NCI-H524 treated with DMSO at 0.1 percent for 48 hours (cell line): ENCODE measurements at places on chromosomes 2 and 18.

DNA sequence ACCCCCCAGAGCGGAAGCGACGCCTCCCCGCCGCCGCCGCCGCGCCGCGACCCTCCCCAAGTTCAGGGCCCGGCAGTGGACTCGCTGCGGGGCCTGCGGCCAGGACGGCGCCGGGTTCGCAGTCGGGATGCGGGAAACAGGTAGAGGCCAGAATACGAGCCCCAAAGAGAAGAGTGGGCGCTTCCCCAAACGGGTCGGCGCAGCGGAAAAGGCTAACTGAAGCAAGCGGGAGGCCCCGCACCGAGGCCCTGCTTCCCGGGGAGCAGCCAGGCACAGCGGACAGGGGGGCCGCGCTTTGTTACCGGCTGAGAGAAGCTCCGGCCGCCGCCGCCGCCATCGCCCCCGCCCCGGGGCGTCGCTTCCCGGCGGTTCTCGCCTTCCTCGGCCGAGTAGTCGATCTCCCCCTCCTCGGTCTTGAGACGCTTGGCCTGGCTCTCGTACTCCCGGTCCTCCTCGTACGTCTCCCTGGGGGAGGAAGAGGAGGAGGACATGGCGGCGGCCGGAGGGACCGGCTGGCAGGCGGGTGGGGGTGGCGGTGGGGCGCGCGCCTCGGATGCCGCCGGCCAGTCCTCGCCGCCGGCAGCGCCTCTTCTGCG is 494 bp downstream of the HNRNPLL start:
- DNase-seq: no peak

DNA sequence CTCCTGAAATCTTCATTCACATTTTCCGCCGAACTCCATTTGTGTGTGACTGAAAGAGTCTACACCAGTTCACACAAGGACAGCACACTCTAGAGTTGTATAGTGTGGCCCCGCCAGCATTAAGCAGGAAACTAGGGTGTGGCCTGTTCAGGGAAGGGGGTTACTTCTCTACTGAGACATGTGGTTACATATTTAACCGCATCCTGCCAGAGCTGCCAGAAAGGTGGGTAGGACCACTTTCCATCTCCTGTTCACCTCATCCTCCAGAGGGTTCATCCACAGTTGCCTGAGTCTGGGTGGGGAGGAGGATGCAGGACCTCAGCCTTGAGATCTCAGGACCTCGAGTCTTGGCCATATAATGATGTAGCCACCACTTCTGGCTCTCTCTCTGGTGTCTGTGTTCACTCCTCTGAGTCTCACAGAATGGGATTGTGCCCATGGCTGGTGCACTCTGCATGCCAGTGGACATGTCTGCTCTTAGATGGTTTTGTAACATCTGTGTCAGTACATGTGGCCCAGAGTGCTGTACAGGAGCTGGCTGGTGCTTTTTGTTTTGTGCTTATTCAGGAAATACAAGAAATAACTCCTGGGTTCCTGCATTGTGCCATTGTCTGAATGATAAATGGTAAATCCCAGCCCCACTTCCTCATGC is 7.7 kb upstream of the SP140L start:
- DNase-seq: no peak

GRCh38 chr2:3390041-3390440 is 10.5 kb downstream of the TRAPPC12 start:
- no peak for DNase-seq

DNA sequence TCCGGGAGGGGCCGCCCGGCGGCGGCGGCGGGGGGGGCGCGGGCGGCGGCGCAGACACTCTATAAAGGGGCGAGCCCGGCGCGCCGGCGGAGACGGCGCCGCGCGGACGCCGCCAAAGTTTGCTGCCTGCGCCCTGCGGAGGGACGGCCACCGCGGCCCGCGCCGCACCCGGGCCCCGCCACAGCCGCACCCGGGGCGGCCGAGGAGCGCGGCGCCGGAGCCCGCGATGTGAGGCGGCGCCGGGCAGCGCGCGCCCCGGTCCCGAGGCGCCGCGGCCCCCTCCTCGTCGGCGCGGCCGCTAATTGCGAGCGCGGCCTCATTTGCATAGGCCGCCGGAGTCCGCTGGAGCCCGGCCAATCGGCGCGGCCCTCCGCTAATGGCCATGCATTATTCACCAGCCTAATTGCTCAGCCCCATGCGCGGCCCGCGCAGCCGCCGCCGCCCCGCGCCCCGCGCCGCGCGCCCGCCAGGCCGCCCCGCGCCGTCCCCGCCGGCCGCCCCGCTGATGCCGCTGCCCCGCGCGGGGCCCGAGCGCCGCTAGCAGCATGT is at the start of gene SALL3:
TSS of gene SALL3 (plus strand) at position 89 of the 549 bp plus-strand sequence. CDS start at position 546, 457 bp downstream.
- no peak for DNase-seq

DNA sequence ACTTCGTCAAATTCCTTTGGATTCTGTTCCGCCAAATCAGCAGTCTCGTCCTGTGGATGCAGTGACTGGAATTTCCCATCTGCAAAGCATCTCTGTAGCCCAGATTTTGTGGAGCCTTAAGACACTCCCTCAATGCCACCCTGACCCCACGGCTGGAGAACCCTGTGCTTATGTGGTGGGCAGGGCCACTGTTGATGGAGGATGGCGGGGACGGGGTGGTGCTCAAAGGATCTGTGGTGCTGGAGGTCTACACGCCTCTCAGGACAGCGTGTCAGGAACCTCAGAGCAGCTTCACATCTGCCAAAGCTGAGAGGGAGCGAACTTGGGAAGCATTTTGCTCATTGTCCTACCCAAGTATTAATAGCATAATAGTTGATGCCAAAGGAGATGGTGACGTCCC is 200.1 kb downstream of the MGAT5 start:
- no peak for DNase-seq

GRCh38 chr2:65231121-65231520 is 3.5 kb downstream of the ACTR2 start:
- no peak for DNase-seq

DNA sequence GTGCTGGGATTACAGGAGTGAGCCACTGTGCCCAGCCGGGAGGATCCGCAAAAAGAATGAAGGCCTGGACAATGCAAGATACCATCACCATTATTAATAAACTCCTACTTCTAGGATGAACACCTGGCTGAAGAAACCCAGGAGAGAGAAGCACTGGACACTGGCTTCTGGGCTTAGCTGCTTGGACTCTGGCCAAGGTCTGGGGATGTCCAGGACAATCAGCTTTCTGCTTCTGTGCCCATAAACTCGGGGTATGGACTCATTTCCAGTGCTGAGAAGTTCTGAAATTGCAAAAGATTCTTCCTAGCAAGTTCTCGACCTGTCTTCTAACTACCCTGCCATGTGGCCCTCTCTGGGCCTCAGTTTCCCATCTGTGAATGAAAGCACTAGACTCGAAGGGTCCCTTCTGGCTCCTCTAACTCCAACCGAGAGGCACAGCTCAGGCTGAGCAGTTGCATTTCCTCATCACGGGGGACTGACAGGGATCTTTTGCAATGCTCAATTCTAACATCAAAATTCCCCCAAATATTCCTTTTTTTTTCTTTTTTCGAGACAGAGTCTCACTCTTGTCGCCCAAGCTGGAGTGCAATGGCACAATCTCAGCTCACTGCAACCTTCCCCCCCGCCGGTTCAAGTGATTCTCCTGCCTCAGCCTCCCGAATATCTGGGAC is 2.4 kb upstream of the SH2D6 start:
- no peak for DNase-seq

DNA sequence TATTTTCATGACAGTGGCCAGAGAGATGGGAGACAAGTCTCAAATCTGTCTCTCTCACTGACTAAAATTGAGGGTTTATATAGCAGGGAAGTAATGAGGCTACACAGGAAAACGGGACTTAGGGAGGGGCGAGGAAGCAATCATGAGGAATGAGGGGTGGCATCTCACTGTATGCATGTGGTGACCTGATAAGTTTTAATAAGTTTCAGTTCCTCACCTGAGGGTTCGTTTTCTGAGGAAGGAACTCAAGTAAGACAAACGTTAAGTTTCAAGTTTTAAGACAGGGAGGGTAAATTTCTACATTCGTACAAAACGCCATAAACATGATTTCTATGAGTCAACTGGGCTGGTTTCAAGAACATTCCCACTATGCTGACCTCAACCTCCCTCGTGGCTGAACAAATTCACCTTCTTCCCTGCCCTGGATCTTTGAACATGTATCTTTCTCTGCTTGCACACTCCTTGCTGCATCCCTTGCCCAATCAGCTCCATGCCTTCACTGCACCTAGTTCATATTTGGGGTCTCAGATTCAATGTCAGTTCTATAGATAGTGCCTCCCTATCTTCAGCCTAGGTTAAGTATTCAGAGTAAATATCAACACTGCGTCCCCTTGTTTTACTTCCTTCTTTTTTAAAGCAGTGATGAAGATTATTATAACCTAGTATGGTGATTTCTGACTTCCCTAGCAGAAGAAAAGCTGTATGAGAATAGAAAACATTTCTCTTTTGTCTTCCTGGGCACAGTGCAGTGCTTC is 53.3 kb upstream of the CNTNAP5 start:
- DNase-seq: no peak

DNA sequence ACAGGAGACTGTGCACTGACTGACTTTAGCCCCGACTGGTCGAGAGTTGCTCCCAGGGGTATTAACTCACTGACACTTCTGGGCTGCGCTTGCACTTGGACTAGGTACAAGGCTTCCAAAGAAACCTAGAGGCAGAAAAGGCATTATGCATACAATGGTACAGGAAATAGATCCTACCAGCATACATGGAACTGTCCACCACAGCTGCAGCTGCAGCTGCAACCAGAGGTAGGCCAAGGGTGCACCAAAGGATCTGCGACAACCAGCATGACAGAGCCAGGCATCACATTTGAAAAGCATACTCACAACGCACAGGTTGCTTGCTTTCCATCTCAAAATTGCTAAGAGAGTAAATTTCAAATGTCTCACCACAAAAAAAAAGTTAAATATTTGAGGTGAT is 22.6 kb upstream of the PGAP1 start:
- no peak for DNase-seq

GRCh38 chr18:45856531-45856930 is 31.1 kb downstream of the SIGLEC15 start:
- DNase-seq: no peak

DNA sequence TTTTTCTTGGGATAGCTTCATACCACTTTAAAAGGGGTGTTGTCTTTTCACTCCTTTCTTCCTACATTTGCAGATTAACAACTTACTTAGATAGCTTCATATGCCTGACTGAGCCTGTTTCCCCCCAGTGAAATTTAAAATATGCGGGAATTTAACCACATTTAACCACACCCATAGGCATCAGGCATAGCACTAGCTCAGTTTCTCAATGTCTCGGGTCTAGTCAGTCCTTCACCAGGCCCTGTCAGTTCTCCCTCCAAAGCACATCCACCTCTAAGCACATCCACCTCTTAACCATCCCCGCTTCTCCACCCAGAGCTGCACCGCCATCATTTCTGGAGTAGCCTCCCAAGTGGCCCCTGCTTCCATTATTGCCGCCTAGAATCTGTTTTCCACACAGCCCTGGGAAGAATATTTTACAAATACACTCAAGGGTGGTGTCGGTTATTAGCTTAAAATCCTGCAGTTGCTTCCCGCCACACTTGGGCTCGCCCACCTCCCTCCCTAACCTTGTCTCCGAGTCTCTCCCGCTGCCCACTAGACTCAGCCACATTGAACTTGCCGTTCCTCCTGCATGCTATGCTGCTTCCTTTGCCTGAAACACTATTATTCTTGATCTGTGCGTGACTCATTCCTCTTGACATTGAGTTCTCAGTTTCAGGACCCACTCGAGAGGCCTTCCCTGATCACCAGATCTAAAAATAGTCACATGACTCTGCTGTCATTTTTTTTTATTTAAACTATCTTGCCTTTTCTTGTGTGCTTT is 68.3 kb downstream of the SPTBN1 start:
- DNase-seq: no peak

DNA sequence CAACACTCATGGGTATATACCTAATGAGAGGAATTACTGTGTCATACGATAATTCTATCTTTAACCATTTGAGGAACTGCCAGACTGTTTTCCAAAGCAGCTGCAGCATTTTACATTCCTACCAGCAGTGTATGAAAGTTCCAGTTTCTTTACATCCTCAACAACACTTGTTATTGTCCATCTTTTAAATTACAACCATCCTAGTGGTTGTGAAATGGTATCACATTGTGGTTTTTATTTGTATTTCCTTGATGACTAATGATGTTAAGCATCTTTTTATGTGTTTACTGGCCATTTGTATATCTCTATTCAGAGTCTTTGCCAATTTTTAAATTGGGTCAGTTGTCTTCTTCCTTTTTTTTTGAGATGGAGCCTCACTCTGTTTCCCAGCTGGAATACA is 4.0 kb upstream of the CKAP2L start:
- DNase-seq: no peak

- no peak for DNase-seq
Observed at GRCh38 chr18:8769509-8770095, 64.2 kb downstream of the MTCL1 start.

DNA sequence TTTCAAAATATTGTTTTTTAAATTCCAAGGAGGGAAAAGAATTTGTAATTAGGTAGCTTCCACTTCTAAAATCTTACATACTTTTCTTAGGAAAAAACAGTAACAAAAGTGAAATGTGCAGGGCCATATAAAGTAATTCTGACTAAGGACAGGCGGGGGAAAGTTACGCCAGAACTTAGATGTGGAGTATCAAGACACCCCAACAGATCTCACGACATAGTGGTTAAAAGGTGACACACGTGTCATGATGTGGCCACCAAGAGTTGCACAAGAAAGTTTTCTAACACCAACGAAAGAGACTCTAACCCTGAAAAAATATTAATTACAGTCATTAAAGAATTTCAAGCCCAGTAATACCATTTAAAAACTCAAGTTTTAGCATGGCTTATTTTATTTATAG is 51.0 kb downstream of the KIDINS220 start:
- DNase-seq: no peak

DNA sequence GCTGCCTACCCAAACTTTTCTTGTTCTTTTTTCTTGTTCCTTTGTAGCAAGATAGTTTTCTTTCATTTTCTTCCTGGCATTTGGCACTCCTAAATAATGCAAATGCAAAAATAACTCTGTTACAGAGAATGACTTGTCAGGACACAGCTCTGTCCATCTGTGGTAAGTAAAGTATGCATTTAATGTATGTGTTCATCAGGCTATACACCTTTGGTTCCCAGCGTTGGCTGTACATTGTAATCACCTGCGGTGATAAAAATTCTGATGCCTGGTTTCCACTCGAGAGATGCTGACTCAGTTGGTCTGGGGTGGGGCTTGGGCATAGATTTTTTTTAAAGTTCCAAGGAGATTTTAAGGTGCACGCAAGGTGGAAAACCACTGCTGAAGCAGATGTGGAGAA is at the start of gene SERPINB13:
TSS of gene SERPINB13 (plus strand) at position 378 of the 400 bp plus-strand sequence. CDS start 1,325 bp downstream, outside the sequence.
- DNase-seq: no peak

GRCh38 chr2:38284971-38285370 is 92.1 kb downstream of the ATL2 start:
- no peak for DNase-seq
